GM13977 (cell line): ENCODE measurements at places on chromosomes 5 and 9.

DNA sequence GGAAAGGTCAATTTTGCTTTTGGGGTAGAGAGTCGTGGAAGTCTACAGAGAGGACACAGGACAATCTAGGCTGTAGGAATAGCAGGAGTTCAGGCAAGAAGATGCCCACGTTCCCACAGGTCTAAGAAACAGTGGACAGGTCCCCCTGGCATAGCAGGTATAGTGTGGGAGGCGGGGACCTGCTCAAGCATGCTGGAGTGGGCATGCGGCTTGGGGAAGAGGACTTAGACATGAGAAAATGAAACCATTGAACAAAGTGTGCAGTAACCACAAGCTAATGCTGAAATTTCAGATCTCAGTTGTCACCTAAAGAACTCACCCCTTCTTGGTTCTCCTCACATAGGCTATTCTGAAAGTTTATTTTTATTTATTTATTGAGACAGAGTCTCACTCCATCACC, 142.8 kb upstream of the EFNA5 start:
- DNase-seq, result peak; percentile 55

DNA sequence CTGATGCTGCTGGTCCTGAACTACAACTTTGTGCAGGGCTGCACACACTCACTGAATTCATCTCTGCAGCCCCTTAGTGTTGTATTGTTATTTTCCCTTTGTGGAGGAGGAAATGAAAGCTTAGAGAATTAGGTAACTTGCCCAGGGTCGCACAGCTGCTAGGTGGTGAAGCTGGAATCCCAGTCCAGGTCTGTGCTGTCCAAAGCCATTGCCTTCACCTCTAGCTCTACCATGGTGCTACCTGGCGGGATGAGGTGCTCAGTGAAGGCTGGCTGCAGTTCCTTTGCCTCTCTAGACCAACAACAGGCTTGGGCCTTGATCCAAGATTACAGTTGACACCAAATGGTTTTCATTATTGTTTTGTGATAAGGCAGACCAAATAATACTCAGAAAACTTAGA, 177.8 kb upstream of the PITX1 start:
- DNase-seq, result no peak

DNA sequence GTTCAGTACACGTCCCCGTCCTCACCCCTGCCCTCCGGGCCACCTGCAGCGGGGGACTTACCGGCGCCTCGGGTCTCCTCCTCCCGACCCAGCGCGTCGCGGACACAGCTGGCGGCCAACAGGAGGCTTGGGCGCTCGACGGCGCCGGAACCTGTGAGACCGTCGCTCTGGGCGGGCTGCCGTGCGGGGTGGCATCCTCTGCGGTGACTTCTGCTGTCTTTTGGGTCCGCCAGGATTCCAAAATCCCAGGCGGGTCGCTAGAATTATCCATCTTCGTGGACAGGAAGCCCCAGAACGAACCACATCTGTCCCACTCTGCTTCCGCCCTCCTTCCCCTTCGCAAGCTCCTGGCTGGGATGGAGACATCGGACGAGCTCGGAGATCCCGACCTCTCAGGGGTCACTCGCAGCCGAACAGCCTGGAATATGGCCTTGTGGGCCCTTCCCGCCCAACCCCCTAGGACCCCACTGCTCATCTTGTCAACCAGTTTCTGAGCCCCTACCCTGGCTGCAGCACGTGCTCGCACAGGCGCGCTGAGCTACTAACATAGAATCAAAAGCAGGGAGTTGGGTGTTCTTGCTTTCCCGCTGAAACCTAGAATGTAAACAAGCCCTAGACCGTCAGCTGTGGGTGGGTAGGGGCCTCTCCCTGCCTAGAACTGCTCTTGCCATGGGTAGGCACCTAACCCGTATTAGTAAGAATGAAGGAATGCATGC, 947 bp upstream of the MARCHF3 start:
- peak; percentile 48 for DNase-seq

DNA sequence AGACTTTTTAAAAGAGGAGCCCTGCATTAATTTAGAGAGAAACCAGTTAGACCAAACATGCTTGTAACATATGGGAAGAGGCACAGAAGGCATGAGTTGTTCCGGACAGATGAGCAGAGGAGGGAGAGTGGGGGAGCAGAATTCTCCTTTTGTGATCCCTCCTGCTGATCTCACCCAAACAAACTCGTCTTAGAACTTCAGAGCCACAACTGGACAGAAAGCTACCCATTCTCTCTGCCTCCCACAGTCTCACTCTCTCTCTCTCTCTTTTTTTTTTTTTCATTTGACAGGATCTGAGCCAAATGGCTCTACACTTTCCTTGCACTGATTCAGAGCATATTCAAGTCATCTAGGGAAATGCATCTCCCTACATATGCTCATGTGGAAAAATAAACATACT, 196.0 kb upstream of the PAPPA start:
- DNase-seq, result no peak

DNA sequence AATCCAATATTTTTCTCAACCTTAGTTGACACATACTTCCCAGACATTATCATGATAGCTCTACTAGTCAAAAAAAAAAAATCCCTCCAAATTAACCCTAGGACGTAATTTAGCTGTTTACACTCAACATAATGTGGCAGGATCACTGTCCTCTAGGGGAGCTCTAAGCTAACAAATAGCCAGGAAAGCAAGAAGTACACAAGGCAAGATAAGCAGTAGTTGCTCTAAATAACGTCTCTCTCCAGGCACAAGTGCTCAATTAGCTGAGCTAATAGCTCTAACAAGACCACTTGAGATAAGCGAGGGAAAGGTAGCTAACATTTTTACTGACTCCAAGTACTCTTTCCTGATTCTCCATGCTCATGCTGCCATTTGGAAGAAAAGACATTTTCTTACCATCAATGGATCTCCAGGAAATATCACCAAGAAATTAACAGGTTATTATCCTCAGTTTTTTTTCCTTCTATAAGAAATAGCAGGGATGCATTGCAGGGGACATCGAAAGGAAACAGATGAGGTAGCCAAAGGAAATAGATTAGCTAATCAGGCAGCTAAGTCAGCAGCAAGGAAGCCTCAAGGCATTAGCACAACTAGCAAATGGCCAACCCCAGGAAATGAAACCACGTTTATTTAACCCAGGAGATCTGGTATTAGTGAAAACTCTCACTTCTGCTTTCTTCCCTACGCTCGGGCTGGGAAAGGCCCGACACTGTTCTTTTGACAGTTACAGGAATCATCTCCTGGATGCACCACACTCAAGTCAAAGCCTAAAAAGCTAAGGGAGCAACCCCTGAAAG, 614.1 kb downstream of the PTPRD start:
- no peak for DNase-seq

DNA sequence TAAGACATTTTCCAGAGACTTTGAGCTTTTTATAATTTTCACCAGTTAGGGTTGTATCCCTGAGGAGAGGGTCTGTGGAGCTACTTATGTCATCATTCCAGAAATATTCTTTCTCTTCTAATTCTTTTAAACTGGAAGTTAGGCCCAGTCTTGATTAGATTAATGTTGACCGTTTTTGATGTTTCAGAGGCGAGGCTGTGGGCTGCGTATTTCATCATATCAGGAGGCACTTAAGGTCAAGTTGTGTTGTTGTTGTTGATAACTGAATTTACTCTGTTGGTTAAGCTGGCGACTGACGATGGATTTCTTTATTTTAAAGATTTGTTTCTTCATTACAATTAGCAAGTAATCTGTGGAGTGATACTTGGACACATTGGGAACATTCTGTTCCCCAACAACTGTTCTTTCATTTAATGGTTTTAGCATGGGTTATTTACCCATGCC, 20.1 kb downstream of the IPO11 start:
- DNase-seq, result no peak

DNA sequence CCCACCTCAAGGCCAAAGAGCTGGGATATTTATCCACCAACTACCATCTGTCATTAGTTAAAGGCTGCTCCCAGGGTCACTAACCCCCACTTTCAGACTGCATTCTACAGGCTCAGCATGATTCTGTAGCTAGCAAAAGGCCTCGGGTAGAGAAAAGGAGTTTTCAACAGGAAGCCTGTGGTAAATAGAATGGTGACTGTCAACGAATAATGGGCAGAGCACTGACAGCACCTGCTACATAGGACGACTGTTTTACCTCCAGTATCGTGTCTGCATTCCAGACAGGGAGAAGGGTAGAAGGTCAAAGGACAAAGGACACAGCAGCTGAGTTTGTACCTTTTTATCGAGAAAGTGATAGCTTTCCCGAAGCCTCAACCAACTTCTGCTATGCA, 20.3 kb downstream of the MFAP3 start:
- DNase-seq, result no peak

DNA sequence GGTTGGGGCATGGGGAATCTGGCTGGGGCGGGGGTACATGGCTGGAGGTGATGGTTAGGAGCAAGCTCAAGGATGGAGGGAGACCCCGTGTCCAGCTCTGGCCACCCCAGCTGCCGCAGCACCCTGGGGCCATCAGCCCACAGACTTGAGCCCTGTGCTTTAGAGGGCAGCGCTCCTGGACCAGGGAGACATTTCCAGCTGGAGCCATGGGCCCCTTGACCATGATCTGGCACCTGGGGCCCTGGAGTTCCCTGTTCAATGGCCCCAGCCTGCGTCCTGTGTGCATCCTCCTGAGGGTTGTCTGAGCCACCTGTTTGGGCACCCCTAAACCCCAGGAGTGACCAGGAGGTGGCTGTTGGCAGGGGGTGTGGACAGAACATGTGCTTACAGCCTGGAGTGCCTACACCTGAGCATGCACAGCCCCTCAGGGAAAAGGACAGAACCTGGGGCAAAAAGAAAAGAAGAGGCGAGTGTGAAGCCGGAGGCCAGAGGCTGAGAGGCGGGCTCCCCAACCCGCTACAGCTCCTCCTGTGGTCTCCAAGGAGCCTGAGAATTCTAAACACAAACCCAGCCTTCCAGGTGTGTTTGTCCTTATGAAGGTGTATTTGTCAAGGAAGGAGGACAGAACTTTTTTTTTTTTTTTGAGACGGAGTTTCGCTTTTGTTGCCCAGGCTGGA, 126.7 kb downstream of the C9orf50 start:
- DNase-seq, result no peak

- DNase-seq, result no peak
These were observed 25.7 kb upstream of the DAB2 start for GRCh38 chr5:39450487-39450886.

- no peak for DNase-seq
These were observed 44.2 kb upstream of the NKX2-5 start for GRCh38 chr5:173279166-173279565.

DNA sequence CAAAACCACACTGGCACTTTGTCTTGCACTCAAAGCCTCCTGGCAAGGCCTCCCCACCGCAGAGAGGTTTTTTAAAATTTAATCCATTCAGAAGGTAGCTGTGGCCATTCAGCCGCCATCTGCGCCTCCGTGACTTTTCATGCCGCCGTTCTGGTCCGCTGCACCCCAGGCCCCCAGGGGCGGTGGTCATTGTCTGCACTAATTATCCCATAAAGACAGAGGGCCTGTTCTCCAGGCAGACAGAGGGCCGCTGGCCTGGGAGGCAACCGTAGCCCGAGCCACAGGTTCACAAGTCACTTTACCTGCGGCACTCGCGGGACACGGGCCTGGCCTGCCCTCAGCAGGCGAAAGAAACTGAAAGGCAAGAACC, 49.4 kb downstream of the EXD3 start:
- no peak for DNase-seq
